ENCODE measurements at places on chromosomes 7 and 10.

- no peak for DNase-seq
Measured at GRCh38 chr7:19102884-19103283, 14.6 kb downstream of the TWIST1 start.

DNA sequence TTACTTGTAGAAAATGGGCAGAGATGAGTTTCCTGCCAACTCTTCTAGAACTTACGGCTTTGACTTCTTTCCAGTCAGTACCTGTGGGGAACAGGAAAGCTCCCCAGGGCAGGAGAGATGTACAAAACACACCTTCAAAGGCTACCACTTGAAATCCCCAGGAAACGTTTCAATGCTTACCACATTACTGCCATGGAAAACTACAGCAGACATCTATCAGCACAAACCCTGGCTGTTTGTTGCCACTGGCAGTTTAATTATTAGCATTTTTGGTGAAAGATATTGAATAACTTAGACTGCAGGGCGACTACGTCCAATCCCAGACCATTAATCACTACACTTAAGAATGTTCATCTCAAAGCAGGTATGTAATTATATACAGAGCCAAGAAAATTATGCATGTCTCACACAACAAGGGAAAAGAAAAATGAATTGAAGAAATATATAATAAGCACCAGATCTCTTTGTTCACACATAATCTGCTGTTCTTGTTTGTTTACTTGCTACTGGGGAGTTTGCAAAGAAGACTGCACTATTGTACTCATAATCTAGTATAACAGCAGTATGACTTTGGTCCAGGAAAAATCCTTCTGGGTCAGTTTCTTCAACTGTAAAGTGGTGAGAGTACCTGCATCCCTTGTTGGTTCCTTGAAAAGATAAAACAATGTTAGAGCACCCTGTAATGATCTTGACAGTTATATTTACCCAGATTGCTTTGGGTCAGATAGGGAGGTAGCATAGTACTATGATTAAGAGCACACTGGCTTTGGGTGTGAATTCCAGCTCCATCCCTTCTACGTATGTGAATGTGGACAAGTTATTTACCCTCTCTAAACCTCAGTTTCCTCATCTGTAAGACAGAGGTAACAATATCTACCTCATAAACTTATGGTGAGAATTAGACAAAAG lies 138.3 kb downstream of the DOCK4 start:
- DNase-seq: no peak

DNA sequence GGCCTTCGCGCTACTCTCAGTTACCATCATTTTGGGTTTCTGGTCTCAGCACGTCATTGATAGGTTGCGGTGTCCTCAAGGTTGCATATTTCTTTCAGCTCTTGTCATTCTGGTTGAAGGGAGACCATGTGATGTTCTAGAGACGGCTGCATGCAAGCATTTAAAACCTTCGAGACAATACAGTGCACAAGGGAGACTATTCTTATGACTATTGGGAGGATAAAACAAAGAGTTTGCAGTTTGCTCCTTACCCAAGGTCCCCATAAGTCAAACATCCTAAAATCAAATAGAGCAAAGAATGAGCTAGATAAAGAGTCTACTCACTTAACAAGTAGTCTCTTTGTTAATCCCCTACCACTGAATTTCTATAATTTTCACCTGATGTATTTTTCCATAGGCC lies 39.1 kb downstream of the NPVF start:
- no peak for DNase-seq

DNA sequence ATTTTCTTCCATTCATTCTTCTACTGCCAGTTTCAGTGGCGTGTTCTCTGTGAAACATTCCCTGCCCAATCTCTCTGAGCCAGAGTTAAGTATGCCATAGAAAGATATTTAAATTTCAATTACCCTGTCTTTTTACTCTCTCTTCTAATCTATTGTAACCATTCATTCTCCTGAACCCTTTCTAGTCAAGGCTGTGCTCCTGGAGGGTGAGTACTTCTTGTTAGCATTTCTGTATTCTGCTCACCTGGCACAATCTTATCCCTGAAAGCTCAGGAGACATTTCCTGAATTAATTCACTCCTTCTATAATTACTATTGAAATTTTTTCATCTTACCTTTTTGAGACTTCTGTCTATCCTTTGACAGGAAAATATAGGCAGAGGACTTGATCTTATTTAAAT lies 271.7 kb downstream of the HGF start:
- DNase-seq: no peak

DNA sequence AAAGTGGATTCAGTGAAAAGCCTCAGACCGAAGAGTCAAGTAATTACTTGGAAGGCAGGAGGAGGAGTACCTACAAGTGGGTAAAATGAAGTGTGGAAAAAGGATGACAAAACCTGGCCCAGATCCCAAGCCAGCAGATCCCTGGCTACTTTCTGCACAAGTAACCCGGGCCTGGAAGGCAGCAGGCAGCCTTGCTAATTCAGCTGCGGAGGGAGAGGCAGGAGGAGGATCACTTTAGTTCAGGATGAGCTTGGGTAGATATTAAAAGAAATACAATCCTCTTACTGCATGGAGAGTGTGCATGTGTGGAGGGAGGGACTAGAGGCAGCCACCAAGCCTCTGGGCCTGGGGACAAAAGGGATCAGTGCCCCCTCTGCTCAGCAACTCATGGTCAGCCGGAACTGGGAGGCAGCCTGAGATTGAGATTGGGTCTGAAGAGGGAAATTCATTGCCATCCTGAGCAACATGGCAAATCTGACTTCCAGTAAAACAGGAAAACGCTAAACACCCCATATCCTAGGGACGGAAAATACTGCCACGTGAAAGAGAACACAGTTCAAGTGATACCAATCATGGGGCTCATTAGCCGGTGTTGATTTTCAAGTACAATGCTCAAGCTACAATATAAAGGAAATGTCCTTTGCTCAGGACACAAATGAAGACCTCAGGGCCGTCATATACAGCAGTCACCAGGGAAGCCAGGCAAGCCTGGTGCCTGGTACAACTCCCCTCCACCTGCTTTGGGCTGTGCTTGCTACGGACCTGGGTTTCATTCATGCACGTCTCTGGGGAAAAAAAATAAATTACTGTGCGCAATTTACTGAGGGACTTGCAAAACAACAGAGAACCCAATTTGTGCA lies 1.3 kb downstream of the AMPH start:
- DNase-seq: no peak

DNA sequence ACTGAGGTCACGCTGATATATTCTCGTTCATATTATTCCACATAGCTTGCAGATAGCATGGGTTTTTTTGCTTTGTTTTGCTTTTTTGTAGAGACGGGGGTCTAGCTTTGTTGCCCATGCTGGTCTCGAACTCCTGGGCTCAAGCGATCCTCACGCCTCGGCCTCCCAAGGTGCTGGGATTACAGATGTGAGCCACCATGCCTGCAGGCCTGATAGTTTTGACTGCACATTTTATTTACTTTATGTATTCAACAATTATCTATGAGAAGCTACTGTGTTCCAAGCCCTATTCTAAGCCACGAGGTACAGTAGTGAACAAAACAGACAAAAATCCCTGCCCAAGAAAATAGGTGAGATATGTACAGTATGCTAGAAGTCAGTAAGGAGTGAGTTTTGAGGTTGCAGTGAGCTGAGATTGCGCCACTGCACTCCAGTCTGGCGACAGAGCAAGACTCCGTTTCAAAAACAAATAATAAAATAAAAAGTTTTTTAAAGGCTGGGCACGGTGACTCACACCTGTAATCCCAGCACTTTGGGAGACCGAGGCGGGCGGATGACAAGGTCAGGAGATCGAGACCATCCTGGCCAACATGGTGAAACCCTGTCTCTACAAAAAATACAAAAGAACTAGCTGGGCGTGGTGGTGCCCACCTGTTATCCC lies 1.3 kb upstream of the YWHAG start:
- DNase-seq: no peak

DNA sequence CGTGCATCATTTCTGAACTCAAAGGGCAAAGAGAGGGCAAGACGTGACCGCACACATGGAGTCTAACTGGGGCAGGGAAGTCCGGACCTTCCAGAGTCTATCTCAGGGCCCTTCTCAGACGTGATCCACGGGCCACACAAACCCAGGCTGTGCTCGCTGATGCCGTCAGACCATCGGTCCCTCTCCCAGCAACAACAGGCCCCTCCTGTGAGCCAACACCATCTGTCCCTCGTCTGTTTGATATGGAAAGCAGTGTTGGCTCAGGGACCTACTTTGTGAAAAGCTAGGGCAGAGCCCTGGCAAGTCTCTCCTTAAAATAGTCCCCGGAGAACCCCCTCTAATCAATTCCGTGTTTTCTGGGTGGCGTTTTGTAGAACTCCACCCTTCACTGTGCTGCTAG lies 208.8 kb downstream of the TCERG1L start:
- DNase-seq: no peak

GRCh38 chr7:28493477-28493876 lies 81.2 kb downstream of the CREB5 start:
- DNase-seq: no peak

GRCh38 chr7:130996833-130997231 lies 262.8 kb upstream of the KLF14 start:
- DNase-seq: no peak

- DNase-seq: peak; percentile 4
Measured at GRCh38 chr10:35268791-35269257, 67.5 kb upstream of the CCNY start.

Measured in erythroblast (primary cell).